ENCODE measurements at places on chromosomes 5 and 9.

GRCh38 chr9:33452828-33453271 is 5.5 kb upstream of the AQP3 start:
- DNase-seq = peak; percentile 54

DNA sequence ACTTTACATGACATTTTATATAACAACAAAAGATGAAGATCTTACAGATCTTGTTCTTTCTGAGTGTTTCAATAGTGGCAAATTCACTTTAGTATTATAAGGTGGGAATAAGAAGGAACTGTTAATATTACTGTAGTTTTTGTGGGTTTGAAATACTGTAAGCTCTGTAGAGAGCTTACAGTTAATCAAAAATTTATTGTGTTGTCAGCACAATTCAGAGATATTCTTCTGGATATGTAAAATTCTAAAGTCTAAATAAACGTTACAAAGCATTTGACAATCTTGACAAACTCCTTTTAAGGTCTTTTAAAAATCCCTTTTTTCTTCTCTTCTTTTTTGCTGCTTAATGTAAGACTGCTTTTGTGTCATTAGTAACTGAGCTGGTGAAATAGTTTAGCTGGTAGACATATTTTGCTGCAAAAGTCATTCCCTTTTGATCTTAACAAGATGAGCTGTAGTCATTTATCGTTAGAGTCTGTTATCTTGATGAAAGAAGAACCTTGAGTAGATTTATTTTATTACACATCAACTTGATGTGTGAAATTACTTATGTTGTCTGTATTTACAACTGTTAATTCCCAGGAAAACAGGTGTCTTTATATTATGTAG is 186.0 kb downstream of the WDR70 start:
- DNase-seq = no peak

GRCh38 chr5:43097701-43098449 is 22.8 kb upstream of the ZNF131 start:
- no peak for DNase-seq

GRCh38 chr5:155167736-155168135 is 154.2 kb downstream of the KIF4B start:
- DNase-seq = no peak

GRCh38 chr5:109378095-109378494 is 31.7 kb downstream of the PJA2 start:
- DNase-seq = no peak

- peak; percentile 68 for DNase-seq
Observed at GRCh38 chr9:33446240-33446945, 1.0 kb downstream of the AQP3 start.

GRCh38 chr9:115373000-115373709 is 255.2 kb upstream of the TNC start:
- DNase-seq = no peak

GRCh38 chr5:8093669-8094068 is 224.7 kb downstream of the MTRR start:
- DNase-seq = no peak

GRCh38 chr5:83899326-83899970 is 178.8 kb upstream of the HAPLN1 start:
- DNase-seq = no peak

- no peak for DNase-seq
Observed at GRCh38 chr5:51958473-51958872, 575.2 kb downstream of the ISL1 start.

GRCh38 chr9:70260007-70260443 is 1.2 kb downstream of the SMC5 start:
- DNase-seq = no peak

- peak; percentile 37 for DNase-seq
Observed at GRCh38 chr5:58491216-58491892, at the start of gene GAPT. GAPT (plus strand) TSS chr5:58491435; CDS start chr5:58494537, 3,102 bp downstream.

DNA sequence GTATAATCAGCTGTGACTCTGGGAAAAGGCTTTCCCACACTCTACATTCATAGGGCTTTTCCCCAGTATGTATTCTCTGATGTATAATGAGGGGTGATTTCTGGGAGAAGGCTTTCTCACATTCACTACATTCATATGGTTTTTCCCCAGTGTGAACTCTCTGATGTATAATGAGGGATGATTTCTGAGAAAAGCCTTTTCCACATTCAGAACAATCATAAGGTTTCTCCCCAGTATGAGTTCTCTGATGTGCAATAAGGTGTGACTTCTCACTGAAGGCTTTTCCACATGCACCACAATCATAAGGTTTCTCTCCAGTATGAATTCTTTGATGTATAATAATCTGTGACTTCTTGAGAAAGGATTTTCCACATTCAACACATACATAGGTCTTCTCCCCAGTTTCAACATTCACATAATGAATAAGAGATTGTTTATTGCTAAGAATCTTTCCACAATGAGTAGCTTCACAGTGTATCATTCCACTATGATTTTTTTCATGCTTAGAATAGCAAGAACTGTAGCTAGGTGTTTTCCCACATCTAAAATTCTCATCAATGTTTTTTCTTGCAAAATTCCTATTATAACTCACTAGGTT is 26.7 kb upstream of the ZNF300 start:
- DNase-seq = no peak

DNA sequence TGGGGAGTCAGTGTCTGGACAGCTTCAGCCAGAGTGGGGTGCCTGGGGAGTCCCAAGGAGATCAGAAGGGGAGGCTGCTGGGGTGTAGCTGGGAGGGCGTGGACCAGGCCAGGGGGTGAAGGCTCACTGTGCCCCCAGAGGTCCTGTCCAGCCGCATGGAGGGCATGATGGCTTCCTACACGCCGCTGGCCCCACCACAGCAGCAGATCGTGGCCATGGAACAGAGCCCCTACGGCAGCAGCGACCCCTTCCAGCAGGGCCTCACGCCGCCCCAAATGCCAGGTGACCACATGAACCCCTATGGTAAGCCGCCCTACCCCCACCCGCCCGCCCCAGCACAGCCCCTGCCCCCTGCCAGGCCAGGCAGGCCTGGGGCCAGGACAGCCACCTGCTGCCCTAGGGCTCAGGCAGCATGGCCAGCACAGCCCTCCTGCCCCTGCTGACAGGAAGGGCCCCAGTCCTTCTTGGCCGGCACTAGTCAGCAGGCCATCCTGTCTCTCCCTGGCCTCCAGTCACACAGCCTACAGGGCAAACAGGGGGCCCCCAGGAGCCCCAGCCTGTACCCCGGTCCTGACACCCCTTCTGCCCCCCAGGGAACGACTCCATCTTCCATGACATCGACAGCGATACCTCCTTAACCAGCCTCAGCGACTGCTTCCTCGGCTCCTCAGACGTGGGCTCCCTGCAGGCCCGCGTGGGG is 82.1 kb downstream of the LMX1B start:
- DNase-seq = no peak

DNA sequence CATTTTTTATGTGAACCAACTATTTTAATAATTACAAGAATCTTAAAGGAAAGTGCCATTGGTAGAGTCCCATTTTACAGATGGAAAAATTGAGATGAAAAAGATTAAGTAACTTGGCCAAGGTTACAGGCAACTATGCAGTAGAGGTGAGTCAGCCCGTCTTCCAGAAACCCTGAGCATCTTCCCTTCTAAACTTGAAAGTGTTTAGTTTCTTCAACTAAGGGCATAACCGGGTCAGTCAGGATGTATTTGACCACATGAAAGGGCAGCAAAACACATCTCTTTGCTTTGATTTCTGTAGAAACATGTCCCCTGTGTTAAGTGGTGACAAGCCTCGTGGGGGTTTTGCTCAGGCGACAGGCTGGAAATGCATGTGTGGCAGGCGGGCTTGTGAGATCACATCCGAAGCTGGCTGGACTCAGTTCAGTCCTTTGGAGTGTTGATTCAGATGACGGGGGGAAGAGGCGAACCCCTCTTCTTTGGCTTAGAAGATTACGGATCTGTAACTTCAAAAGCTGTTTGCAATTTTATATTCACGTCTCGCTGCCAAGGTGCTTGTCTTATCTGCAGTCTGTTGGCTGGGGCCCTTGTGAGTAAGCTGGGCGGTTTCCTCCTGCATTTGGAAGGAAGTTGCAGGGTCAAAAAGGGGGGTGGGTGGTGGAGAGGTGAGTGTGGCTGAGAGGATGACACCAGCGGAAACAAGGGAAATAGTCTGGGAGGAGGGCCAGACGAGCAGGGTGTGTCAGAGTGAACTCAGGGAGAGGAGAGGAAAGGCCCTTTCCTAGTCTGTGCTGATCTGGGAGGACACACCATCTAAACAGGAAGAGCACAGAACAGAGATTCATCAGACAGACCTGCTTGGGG is 78.9 kb upstream of the RPS23 start:
- peak; percentile 7 for DNase-seq

DNA sequence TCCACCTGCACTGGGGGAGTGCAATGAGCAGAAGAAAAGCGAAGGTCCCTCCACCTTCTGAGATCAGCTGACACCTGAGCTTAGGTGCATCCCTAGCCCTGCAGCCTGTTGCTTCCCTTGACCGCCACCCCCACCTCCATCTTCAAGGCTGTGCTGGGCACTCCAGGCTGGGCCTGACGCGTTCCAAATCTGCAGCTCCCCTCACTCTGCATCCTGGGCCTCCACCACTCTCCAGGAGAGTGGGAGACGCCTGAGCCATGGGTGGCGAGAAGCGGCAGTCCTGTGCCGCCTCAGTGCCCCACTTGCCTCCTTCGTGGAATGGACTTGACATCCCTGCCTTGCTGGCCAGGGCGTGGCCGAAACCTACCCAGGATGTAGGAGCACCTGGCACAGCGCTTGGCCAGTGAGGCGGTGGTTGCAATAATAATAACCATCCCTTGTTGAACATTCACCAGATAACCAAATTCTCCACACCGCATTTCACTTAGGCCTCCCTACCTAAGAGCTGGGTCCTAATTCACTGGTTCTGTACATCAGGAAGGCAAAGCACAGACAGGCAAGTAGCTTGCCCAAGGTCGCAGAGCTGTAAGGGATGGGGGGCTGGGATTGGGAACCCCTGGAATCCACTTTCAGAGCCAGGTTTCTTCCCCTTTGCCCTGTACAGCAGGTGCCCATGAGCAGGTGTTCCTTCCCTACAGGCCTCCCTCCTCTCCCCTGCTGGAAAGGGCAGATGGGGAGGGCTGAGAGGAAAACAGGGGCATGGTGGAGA is 11.7 kb downstream of the B4GALT7 start:
- no peak for DNase-seq

DNA sequence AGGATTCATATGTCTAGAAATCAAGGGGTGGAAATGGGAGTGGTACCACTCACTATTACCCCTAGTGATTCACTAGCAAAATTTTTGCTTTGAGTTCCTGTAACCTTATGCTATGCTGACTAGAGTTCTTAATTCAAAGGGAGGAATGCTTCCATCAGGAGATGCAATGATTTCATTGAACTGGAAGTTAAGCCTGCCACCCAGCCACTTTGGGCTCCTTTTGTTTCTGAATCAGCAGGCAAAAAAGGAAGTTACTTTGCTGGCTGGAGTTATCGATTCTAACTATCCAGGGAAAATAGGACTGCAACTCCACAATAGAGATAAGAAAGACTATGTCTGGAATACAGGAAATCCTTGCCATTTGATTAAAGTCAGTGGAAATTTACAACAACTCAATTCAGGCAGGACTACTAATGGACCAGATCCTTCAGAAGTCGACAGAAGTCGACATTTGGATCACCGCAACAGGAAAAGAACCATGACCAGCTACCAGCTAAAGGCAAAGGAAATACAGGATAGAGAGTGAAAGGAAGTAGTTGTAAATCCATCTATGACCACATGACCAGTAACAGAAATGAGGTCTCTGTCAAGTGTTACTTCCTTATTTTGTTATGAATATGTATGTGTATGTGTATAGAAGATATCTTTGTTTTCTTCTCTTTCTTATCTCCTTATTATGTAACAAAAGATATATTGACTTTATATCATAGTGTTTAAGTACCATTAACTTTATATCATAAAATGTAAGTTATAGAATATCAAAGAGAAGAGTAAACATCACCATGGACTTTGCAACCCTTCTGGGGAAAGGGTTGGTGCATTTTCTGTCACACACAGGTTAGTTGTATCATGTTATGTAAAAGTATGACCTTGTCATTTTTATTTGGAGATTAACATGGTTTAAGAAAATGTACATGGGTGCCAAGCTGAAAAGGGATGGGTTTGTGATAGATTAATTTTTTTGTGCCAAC is 198.7 kb upstream of the HAPLN1 start:
- no peak for DNase-seq

GRCh38 chr5:9165546-9165945 is 380.3 kb downstream of the SEMA5A start:
- no peak for DNase-seq

DNA sequence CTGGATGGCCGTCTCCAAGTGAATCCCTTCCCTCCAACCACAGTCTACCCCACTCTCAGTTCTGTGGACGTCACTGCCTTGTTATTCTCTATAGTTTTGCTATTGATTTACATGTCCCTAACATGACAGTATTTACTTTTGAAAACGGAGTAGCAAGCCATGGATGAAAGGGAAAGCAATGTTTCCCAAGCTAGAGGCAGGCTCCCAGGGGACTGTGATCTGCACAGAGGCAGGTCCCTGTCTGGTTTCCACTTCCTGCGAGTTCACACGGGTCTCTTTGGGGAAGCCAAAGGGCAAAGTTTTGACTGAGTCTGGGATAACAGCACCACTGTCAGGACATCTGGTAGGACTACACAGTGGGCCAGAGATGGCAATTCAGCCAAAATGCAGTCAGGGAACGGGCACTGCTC is 12.7 kb downstream of the C9orf153 start:
- DNase-seq = peak; percentile 35

GRCh38 chr9:78986446-78986845 is 585.3 kb upstream of the TLE4 start:
- no peak for DNase-seq
